ENCODE measurements at places on chromosomes 13 and 19.
A peak's percentile ranks its signal among the peaks of the same experiment; 100 is the strongest.

DNA sequence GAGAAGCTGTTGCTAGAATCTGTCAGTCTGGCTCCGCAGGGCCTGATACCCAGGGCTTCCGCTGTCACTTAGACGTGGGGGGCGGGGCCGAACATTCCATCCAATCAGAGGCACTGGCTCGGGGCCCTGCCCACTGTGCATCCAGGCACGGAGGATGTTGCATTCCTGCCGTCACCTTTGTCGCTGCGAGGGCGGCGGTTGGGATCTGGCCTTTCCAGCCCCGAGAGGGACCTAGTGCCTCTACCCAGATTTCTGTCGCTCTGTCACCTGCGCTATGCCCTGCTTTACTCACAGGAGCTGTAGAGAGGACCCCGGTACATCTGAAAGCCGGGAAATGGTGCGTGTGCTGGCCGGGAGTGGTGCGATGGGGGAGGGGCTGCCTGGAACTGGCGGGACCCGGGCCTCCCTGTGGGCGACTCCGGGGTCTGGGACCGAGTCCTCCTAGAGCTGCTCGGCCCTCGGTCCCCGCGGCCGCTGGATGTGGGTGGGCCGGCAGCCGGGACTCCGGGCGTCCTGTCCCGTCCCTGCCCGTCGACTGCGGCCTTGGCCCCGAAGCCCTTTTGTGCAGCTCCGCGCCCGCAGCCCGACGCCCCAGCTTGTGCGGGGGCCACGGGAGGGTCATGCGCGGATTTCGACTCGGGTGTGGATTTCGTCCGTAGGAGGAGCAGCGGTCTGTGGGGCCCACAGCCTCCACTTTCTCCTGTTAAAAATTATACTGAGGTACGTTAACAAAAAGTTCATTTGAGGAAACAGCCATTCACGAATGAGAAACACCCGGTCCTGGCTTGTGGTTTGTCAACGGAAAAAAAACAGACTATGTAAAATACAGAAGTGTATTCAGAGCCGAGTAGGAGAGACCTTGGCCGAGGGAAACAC lies at the start of gene ZNF439:
Gene ZNF439, plus strand, starts transcription at position 133 of the 876 bp plus-strand sequence. Its CDS starts 142 bp downstream, at position 275.
- DNase-seq, result peak; percentile 88

DNA sequence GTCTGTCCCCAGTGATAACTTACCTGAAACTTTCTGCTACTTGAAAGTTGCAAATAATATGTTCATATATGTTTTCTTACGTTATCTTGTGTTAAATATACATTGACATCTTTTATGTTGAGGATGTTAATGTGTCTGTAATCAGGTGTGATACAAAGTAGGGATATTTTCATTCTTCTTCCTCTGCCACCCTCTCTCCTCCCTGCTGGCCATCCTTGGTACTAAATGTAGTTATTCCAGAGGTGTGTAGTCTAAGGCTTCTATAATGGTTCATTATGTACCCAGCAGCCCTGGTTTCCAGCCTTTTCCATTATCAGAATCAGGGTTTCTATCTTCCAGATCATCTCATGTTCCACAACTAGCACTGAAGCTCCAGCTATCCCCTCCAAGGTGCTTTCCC lies 606.7 kb upstream of the KLHL1 start:
- no peak for DNase-seq

GRCh38 chr19:1239796-1240737 lies 1.5 kb upstream of the ATP5F1D start:
- DNase-seq, result peak; percentile 94

DNA sequence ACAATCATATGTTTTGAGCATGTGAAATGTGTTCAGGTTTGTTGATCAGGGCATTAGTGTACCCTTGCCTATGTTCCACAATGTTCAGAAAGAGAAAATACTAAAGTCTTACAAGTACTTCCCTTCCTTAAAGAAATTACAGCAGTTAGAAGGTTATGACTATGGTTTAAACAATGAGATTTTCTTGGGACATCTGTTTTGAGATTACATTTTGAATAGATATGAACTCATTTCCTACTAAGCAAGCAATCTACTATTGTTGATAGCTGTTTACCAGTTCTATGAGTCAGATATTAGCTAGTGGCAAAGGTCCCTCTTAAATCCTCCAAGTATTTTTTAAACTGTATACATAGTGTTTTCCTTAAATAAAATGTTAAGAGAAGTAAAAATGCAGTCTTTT lies 241.3 kb downstream of the DACH1 start:
- no peak for DNase-seq

- DNase-seq, result no peak
These were observed 7.6 kb downstream of the ERICH6B start for GRCh38 chr13:45607931-45608330.

DNA sequence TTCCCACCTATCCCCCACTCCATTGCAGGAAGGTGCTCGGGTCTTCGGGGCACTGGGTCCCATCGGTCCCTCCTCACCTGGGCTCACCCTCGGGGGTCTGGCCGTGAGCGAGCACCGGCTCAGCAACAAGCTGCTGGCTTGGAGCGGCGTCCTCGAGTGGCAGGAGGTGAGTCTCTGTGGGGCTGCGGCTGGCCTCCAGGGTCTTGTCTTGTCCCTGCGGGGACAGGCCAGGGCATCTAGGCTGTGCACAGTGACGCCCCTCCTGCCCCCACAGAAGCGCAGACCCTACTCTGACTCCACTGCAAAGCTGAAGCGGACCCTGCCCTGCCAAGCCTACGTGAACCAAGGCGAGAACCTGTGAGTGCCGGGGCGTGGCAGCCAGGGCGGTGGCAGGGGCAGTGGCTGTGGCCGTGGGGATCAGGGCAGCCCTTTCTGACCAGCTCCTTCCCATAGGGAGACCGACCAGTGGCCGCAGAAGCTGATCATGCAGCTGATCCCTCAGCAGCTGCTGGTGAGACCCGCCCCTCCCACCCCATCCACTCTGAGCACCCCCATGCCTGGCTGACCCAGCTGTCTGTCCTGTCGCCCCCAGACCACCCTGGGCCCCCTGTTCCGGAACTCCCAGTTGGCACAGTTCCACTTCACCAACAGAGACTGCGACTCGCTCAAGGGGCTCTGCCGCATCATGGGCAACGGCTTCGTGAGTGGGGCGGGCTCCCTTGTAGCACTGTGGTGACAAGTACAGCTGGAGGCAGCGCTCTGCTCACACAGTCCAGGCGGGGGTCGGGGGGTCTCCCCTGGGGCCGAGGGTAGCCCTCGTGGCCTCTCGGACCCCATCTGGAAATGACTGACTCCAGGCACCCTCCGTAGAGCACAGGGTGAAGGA lies 3.7 kb downstream of the PTOV1 start:
- DNase-seq, result no peak

DNA sequence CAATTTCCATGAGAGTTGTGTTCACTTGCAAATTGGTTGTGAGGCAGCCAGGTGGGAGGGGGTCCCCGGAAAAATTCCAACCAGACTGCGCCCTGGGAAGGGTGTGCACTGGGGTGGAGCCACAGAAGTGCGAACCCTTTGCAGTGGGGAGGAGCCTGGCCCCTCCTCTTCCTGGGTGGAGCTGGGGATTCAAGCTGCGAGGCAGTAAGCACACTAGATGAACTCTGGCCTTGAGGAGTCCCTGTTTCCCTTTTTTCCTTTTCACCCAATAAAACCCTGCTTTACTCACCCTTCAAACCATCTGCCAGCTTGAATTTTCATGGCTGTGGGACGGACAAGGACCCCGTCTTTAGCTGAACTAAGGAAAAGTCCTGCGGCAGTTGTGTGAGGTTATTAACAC lies 31.0 kb upstream of the MBNL2 start:
- DNase-seq, result no peak

GRCh38 chr13:35597451-35597850 lies 121.0 kb upstream of the MAB21L1 start:
- no peak for DNase-seq

DNA sequence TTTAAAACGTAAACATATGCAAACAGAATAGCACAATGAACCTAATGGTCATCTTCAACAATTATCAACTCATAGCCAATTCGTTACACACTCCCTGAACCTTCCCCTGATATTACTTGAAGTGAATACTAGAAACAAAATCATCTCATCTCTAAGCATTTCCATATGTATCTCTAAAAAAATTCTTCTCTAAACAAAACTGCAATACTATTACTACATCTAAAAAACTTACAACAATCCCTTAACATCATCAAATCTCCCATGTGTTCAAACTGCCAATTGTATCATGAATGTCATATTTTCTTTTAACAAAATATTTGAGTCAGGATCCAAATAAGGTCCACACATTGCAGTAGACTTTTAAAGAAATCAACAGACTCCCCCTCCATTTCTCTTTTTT lies 61.4 kb downstream of the FRY start:
- DNase-seq, result no peak

- peak; percentile 74 for DNase-seq
These were observed 2.0 kb downstream of the OLFM2 start for GRCh38 chr19:9934132-9934950.

GRCh38 chr13:24112791-24113190 lies 47.7 kb upstream of the SPATA13 start:
- no peak for DNase-seq

GRCh38 chr19:28578786-28579505 lies 634.0 kb downstream of the UQCRFS1 start:
- no peak for DNase-seq

Data from CD4-positive, alpha-beta T cell treated with Interleukin-15 for 1 hour (primary cell).